Osteoblast (primary cell): ENCODE measurements at places on chromosomes 2 and 18.

GRCh38 chr18:495017-495416 lies 5.5 kb downstream of the COLEC12 start:
- DNase-seq = no peak

- DNase-seq = no peak
Observed at GRCh38 chr18:56799756-56800155, 148.6 kb downstream of the WDR7 start.

GRCh38 chr2:25371253-25372241 lies 29.8 kb upstream of the DNMT3A start:
- no peak for DNase-seq

DNA sequence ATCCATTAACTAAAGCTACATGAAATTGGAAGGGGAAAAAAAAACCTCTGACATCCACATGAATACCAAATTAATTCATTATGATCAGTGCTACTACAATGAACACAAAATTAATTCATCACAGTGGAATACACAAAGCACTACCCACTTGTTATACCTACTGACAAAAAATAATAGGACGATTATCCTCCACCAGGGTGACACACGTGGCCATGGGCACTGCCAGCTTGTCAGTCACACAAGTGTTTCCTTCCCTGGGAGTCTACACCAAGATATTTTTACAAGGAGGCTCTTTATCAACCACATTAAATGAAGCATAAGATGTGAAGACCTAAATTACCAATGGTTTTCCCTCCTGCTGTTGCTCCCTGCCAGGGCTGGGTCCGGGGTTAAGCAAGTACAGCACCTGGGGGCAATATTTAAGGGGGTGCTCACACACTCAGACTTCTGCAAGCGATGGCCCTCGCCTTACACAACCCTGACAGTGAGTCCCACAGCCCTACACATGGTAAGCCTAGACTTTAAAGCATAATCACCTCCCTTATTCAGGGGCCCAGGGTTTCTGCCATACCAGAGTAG lies 90.1 kb downstream of the TCF4 start:
- no peak for DNase-seq

DNA sequence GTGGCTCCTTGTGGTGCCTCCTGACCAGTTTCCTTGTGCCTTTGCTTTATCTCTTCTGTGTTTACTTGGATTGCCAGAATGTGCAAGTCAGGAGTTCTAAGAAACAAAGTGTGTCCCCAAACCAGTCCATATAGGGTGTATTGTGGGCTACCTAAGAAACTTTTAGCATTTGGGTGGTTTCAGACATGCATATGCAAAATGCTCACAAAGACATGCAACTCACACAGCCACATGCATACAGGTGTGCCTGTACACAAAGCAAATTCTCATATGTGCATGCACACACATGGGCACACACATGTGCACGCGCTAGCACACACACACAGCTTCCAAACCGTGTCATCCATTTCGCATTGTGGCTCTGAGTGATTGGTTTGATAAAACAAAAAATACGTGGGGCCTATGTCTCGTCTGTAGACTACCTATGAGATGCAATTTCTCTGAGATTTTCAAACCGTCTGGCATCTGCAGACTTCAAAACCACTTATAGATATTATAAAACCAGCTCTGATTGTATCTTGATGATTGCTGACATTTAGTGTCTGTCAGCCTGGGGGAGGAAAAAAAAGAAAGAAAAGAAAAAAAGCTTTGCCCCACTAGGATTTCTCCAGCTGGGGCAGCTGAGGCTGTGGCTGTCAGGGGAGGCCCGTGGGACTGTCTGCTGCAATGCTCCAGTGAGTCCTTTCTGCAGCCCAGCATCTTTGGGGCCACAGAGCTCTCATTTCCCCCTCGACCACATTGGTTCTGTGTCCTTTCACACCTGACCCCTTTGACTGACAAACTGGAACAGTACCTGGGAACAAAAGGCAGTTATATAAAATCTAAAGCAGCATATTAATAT lies 556.1 kb downstream of the CMPK2 start:
- no peak for DNase-seq

- no peak for DNase-seq
Observed at GRCh38 chr2:85917887-85918795, 29.4 kb upstream of the ST3GAL5 start.

GRCh38 chr2:241350878-241351639 lies 5.0 kb upstream of the FARP2 start:
- no peak for DNase-seq

DNA sequence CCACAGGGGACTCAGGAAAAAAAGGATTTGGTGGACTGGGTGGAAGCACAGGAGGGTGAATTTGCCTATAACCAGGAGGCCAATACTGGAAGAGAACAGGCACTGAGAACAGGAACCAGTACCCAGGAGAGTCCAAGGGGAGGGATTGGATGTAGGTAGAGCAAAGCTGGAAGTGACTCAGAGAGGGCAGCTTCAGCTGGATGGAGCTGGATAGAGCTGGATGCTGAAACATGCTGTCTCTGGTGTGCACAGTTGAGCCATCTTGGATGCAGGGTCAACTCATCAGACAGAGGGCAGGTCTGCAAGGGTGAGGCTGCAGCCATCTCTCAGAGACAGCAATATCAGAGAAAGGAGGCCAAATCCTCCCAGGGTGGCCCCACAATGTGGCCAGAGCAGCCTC lies 134.0 kb downstream of the GALNT14 start:
- DNase-seq = no peak

GRCh38 chr18:65628390-65628789 lies 122.4 kb upstream of the CDH7 start:
- DNase-seq = no peak

DNA sequence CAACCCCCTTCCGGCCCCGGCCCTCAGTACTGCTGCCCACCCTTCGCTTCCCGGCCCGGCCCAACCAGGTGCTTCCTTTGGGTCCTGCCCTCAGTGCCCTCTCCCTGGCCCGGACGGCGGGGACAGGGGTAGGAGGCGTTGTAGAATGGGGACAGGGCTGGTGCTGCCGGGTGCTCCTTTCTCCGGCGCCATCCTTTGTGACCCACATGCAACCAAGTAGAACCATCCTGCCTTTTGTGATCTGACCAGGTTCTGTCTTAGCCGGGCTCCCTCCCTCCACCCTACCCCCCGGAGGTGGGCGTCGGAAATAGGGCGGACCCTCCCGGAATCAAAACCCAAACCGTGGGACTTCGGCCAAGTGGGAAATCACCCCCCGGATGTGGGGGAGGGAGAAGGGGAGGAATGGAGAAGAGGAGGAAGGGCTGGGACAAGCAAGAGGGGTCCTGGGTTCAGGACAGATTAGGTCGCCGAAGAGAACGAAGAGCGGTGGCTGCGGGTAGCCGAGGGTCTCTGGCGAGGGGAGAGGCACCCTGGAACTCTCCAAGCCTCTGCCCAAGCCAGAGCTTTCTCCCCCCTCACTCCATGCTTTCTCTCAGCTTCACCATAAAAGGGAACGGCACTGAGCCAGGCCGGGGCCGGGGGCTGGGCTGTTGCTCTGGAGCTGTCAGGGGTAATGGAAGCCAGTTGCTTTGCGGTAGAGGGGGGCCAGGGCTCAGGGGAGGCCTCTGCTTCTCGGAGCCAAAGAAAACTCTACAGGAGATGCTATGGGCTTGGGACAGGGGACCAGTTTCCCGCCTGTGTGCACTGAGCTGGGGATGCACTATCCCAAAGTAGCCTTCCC lies 756 bp upstream of the OST4 start:
- peak; percentile 94 for DNase-seq

GRCh38 chr18:58827428-58827827 lies 37.2 kb upstream of the ZNF532 start:
- no peak for DNase-seq

GRCh38 chr2:239884875-239885274 lies 140.3 kb downstream of the NDUFA10 start:
- DNase-seq = no peak

DNA sequence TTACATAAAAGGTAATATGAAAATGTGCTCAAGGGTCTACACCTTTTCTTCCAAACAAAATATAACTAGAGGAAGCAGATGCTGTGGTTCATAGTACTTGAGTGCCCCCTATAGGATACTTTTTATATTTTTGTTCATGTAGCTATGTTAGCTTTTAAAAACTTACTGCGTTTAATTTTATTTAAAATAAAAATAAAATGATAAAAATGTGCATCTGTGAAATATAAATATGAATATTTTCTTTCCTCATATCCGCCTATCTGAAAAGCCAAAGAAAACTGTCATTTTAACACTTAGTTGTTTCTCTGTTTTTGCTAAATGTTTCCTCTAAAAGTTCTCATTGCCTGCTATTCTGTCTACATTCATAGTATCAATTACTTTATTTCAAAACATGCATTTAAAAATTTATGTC lies 9.6 kb upstream of the LRP1B start:
- DNase-seq = no peak

DNA sequence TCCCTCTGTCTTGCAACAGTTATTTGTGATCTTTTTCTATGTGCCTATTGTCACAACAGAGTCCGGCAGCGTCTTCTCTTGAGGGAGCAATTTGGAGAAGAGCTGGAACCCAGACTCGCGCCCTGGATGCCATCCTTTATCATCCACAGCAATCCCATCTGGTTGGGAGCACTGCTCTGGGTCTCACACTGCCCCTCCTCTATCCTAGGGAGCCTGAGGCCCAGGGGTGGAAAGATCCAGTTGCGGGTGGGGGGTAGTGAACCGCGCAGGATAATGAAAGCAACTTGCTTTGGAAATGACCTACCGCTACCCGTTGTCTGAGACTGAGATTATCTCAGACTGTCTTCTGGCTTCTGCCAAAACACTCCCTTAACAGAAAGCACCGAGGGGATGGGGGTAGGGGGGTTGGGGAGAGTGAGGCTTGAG lies 713 bp downstream of the WBP1 start:
- DNase-seq = peak; percentile 91

GRCh38 chr2:82023710-82024109 lies 1719.2 kb upstream of the LRRTM1 start:
- no peak for DNase-seq

DNA sequence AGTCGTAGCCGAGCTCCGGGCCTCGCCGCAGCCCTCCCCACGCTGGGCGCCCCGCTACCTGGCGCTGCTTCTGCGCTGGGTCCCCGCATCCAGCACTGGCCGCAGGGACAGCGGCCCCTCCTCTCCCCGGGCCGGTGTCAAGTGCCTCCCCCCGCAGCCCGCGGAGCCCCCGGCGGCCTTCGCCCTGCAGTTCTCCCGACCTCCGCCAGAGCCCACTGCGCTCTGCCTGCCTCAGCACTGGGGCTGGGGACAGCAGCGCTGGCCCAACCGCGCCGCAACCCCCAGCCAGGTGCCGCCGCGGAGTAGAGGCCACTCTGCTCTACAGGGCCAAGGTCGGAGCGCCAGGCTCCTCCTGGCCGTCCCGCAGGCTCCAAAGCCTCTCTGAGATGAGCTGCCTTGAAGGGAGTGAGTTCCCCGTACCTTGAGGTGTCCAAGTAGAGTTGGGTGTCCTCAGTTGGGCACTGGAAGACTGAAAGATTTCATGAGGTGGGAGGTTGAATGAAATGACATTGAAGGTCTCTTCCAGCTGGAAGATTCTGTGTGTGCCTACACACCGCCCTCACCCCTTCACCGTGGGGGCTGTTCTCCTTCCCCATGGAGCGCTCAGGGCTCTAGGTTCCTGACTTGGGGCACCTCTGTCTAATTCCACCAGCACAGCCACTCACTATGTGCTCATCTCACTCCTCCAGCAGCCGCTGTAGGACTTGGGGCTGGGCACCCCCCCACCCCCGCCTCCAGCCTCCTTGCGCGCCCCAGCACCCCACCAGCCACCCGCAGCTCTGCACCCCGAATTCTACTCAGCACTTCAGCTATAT lies 854 bp upstream of the DNMT3A start:
- DNase-seq = peak; percentile 100

GRCh38 chr2:8806885-8807704 lies 30.3 kb downstream of the KIDINS220 start:
- DNase-seq = no peak

DNA sequence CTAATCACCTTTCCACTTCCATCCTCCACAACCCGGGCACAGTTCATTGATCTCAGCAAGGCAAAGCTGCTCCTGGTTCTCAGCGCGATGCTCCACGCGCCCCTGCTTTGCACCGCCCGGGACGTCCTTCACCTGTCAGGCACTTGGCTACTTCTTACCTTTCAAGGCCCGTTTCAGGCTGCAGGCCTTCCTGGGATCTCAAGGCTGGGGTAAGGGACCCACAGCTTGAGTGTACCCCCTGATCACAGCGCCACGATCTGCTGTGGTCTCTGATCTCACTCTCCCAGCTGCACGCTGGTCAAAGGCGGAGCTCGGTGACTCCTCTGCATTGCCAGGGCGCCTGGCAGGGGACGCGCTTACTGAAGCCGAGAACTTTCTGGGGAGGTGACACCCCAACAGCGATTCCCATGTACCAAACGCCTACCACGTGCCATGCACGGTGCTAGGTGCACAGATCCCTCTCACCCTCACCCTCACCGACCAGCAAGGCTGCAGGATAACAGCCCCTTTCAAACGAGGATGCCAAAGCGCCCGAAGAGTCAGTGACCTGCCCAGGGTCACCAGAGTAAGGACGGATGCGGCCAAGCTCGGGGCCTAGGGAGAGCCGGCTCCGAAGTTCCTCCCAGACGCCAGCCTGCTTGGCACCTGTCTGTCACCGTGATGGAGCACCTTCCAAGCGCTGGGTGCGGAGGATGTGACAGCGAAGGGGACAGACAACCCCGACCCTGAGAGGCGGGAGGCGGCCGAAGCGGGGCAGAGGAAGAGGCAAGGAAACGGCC lies 818 bp downstream of the ITGB1BP1 start:
- peak; percentile 85 for DNase-seq

DNA sequence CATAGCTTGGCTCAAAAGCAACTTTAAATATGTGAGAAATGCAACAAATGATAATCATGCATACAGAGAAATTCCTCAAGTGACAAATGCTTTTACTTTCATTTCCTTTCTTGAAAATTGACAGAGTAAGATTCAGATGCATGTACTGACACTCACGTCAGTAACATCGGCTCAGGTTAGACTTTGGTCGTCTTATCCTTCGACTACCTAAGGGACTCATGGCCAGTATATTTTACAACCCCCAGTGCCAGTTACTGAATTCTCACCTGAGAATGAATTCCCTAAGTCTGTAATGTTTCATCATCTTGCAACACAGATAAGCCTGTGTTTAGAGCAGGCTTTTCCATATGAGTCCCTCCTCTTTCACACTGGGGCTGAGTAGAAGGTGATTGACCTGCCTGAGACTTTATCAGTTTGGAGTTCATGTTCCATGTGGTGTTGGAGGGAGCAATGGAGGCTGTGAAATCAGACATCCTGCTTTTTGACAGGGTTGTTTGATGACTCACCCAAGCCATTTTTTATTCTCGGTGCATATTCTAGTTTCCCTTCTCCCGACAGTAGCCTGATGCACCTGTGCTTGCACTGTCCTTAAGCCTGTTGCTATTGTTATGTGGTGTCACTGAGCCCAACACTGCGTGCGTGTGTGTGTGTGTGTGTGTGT lies 30.5 kb upstream of the ATP8B1 start:
- DNase-seq = peak; percentile 77

- no peak for DNase-seq
Observed at GRCh38 chr2:106833256-106833655, 52.7 kb downstream of the ST6GAL2 start.
